ENCODE measurements at places on chromosomes 5 and 9.

- DNase-seq = peak; percentile 45
Observed at GRCh38 chr9:112705768-112706427, 12.0 kb downstream of the INIP start.

DNA sequence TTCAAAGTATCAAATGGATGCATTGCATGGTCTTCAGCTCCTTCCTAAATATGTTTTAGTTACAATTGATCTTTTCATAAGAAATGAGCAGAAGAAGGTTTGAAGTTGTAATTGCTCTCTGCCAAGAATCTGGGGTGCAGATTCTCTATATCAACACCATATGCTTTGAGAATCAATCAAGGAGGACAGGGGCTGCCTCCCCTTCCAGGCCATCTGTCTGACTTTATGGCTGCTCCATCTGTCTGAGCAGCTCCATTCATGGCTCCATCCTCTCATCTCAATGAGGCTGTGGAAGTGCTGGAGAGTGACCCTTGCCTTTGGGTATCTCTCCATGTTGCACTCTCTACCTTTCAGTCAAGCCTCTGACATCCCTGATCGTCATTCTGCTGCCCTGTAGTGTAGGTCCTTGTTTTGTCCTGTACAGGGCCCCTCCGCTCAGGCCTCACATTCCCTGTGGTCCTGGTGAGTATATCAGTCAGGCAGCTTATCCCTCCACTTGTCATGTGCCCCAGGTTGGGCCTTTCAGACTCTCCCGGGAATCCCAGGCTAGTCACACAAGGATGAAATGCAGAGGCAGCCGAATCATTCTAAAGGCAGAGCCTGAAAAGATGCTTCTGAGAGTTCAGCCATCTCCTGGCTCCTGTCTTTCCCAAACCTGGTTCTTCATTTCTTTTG, 14.0 kb upstream of the SV2C start:
- no peak for DNase-seq

- DNase-seq = no peak
Observed at GRCh38 chr5:176529741-176530141, 7.5 kb downstream of the RNF44 start.

DNA sequence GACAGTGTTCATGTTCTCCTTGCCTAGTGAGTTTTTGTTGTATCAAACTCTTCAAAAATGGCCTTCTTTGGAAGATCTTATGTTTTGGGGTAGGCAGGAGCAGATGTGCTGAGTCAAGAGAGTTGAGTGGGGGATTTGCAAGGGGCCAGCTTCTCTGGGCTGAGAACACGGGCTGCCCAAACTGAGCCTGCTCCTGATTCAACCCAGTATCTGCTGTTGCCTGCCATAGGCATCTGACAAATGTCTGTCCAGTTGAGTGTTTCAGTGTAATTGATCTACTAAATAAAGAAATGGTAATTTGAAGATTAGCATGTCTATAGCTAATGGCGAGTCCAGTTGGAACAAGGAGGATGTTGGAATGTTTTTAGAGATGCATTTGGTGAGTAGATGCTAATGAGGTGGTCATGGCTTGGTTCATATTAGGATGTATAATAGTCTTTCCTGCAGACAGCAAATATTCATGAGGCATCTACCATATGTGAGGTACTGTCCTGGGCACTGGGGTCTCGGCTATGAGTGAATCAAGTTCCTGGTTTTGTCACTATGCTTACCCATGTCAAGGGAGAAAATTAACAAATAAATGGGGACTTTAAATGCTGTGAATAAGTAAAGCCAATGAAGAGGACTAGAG, 119.5 kb downstream of the ADCY2 start:
- DNase-seq = no peak

GRCh38 chr9:81879501-81879916, 48.7 kb upstream of the SPATA31D4 start:
- no peak for DNase-seq

DNA sequence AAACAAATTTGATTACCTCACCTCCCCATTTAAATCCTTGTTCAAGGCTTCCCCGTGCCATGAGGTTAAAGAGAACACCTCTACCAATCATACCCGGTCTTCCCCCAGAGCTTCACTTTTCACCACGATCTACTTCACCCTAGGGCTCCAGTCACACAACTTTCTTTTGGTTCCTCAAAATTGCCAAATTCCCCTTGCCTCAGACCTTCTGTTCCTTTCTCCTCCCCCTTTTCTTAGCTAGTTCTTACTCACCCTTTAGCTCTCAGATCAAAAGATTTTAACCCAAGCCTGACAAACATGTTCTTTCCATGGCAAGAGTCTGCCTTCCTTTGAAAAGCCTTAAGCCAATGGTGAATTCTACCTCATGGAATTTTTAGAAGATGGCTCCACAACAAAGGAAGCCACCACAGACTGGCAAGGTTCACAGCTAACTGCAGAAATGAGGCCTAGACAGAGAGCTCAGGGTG, 56.7 kb downstream of the MAPKAP1 start:
- no peak for DNase-seq

DNA sequence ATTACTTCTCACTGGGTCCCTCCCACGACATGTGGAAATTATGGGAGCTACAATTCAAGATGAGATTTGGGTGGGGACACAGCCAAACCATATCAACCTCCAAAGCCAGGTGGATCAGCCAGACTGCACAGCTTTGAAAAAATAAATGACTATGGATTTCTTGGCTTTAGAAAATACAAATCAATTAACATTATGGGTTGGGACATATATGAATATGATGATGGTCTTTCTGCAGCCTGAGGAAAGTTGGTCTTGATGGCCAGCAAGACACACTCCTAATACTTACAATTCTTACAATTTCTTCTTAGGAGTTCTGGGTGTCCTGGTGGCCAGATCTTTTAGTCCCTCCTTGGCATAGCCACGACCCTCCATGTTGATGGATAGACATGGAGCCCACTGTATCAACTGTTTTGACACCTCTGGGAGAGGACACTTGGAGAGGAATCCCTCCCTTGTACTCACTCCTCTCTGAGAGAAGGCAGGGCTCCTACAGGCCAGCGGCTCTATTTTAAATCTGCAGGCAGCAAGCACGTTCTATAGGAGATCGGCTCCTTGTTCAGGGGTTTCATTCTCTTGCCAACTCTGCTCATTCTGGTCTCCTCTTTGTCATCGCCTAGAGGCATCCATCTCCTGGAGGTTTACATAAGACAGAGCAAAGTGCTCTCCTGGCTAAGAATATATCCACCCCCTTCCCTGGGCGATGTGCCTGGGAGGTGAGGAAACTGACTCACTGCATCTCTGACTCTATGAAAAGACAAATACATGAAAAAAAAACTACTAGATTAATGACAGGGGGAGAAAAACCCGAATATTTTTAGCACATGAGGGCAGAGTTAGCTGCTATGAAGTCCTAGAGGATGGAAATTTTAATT, 145.9 kb downstream of the CARTPT start:
- no peak for DNase-seq

DNA sequence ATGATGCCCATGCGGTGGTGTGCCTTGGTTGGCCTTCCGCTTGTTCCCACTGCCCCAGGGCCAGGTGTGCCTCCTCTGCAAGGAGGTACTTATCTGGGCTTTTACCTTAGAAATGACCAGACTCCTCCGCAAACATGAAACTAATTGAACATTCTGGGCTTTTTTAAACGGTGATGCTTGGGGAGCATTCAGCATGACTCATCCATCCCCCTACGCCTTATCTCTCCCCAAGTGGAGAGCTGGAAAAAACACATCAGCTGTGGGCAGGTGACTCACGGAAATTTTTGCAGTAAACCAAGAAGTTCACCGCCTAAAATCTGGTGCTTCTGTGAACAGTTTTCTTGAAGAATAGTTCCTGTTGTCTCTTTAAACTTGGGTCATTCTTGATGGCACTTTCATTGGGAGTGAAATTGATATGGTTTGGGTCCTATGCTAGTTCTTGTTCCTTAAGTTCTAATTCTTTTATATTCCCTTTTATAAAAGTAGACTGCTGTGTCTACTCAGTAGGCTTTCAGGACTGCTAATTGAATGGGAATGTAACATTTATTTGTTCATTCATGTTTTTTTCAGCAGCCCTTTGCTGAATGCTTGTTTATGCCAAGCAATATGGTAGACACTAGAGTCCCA, 39.6 kb downstream of the SFXN1 start:
- DNase-seq = no peak

GRCh38 chr5:95440825-95441224, 49.7 kb downstream of the FAM81B start:
- DNase-seq = peak; percentile 31

GRCh38 chr5:5650242-5650641, 227.8 kb downstream of the ICE1 start:
- DNase-seq = no peak
